ENCODE measurements at places on chromosomes 16 and 17. TPM values are rescaled to one million over a fixed set of nuclear protein-coding genes. Genes with fewer than 3 reads are reported as not detected.

- DNase-seq, result no peak
These were observed 37.8 kb downstream of the PTRH2 start for GRCh38 chr17:59669411-59669810.

The CX3CL1 gene
- total RNA-seq, result 1.2 TPM

The EPN3 gene
- total RNA-seq, result not detected

DNA sequence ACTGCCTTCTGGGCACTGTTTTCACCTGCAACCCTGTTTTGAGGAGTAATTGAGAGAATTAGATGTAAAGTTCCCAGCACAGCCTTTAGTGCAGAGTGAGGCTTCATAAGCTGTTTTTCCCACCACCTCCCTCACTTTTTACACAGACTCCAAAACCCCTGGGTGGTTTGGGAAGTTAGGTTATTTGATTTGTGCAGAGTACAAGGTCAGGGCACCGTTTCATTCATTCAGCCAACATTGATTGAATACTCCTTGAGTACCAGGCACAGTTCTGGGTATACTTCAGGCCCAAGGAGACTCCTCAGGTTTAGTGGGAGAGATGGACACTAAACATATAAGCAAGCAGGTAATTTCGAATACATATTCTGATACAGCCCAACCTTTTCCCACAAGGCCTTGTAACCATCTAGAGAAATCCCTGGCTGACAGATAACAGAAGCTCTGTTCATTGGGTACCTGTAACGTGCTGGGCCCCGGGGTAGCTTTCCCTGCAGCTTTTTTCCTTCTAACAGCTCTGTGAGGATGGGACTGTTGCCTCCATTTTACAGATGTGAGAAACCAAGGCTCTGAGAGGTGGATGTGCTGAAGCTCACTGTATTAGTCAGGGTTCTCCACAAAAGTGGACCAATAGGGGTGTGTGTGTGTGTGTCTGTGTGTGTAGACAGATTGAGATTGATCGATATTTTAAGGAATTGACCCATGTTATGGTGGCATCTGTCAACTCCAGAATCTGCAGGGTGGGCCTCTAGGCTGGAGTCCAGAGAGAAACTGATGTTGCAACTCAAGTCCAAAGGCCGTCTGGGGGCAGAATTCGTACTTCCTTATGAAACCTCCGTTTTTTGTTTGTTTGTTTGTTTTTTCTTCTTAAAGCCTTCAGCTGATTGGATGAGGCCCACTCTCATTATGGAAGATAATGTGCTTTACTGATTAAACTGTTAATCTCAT lies 234.7 kb downstream of the SNX29 start:
- DNase-seq, result no peak

DNA sequence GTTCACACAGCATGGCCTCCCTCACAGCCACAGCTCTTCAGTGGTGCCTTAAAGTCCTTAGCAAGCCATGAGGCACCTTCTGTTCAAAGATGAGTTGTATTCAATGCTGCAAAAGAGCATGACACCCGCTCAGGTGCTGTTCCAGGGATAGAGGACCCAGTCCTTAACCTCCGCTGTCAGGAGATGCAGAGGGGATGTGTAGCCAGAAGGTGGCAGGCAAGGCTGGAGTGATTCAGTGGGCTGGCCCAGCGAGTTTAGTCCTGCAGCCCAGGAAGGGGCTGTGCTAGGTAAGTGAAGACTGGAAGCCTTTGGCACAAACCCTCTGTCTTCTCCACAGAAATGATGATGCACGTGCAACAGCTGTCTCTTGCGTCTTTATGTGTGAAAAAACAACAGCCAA lies 25.0 kb upstream of the ADAM11 start:
- peak; percentile 18 for DNase-seq

DNA sequence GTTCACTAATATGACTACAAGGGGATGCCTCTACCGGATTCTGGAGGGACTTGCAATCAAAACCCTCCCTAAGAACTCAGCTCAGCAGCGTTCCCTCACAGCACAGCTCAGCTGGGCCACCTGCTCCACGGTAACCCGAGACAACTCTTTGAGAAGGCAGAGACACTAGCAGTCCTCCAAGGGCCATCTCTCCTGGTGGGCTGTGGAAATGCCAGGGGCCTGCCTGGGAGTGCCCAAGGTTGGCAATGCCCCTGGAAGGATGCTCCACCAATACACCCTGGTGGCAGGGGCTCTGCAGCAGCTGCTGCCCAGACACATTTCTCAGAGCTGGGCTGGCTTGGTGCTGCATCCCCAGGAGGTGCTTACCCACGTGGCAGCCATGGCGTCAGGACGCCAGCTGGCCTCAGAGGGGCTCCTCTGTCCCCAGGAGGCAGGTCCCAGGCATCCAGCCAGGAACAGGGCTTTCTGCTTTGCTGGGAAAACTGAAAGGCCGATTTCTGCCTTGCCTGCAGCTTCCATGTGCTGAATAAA lies 16.5 kb downstream of the CDIP1 start:
- DNase-seq, result peak; percentile 56

DNA sequence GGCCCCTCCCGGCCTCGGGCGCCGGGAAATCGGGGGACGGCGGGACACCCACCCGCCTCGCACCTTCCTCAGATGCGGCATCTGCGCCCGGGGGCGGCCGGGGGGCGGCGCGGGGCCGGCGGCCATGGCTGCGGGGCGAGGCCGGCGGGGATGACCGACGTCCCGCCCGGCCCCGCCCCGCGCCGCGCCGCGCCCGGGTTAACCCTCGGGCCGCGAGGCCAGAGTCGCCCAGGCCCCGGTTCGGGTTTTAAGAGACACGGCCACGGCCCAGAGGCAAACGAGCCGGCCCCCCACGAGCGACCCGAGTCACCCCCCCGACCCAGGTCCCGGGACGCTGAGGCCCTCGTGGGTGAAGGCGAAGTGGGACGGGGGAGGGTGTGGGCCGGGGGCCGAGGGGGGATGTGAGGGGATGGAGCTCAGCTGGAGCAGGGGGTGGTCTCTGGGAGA lies at the start of gene RGS11:
Gene RGS11, minus strand, starts transcription at position 159 of the 447 bp plus-strand sequence. Its CDS starts 33 bp downstream, at position 126.
- no peak for DNase-seq

The KIF2B gene
- total RNA-seq, result not detected
